Small intestine (tissue), 16 donors: ENCODE measurements at places on chromosomes 7 and 10.

DNA sequence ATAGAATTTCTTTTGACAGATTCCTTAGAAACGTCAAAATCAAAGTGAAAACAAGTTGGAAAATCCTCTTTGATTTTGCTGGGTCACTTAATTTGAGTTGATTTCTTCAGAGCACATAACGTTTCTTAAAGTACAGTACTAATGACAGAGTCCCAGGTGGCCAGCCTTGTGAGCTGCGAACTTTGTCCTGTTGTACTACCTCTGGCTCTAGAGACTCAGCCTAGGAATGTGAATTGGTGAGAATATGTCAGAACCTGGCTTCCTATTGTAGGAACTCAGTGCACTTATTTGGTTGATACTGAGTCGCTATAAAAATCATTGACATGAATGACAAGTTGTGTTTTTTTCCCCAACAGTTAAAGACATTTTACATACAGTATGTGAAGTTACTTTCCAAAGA lies 20.2 kb downstream of the SDK1 start:
- no peak overlapping the region for H3K4me3 ChIP-seq
- H3K27ac ChIP-seq: no peak overlapping the region
- no peaks in the 10 kb centered on the region for H3K27me3 ChIP-seq
- no peaks in the 10 kb centered on the region for H3K4me1 ChIP-seq

GRCh38 chr7:30464231-30464671 lies 14.3 kb downstream of the NOD1 start:
- H3K36me3 ChIP-seq: no peaks in the 10 kb centered on the region
- H3K27ac ChIP-seq: no peak overlapping the region
- no peak for DNase-seq
- H3K4me1 ChIP-seq: peaks cover 14% of the 10 kb centered on the region
- H3K4me3 ChIP-seq: no peak overlapping the region
- no peaks in the 10 kb centered on the region for H3K27me3 ChIP-seq

DNA sequence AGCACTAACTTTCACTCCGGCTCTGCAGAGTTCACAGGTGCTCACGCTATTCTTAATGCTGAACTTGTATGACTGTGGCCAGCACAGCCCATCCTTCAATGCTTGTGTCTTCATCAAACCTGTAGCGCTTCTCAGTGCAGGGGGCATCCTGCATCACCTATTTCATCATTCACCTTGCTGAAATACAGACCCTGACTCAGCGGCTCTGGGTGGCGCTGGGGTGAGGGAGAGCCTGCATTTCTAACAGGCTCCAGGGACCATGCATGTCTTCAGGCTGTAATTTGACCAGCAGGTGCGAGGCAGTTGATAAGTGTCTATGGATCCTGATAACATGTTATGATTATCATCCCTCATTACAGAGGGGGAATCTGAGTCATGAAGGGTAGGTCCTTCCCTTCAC lies 89.3 kb downstream of the VOPP1 start:
- H3K4me3 ChIP-seq: no peak overlapping the region
- H3K27ac ChIP-seq: no peak overlapping the region
- peaks cover 2% of the 10 kb centered on the region for H3K4me1 ChIP-seq
- no peak for DNase-seq

DNA sequence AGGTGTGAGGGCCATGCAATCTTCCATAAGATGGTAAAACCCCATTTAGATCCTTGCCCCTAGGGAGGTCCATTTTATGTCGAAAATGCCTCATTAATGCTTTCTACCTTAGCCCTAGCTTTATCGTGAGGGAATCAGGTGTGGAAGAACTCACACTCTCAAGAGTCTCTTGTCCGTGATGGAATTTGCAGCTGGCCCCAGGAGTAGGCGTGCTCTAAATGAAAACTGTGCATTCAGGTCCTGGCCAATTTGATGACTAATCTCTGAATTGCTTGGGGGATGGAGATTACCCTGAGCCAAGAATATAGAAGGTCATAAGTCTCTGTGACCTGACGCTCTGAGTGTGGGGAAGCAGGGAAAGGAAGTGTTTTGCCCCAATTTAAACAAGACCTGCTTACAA lies 6.6 kb downstream of the C10orf90 start:
- no peaks in the 10 kb centered on the region for H3K4me1 ChIP-seq
- DNase-seq: no peak
- no peak overlapping the region for H3K27ac ChIP-seq
- H3K36me3 ChIP-seq: no peaks in the 10 kb centered on the region

- H3K27me3 ChIP-seq: no peaks in the 10 kb centered on the region
- DNase-seq: no peak
- no peaks in the 10 kb centered on the region for H3K36me3 ChIP-seq
- H3K4me3 ChIP-seq: no peak overlapping the region
Measured at GRCh38 chr7:143382791-143383641, 1.9 kb downstream of the ZYX start.

DNA sequence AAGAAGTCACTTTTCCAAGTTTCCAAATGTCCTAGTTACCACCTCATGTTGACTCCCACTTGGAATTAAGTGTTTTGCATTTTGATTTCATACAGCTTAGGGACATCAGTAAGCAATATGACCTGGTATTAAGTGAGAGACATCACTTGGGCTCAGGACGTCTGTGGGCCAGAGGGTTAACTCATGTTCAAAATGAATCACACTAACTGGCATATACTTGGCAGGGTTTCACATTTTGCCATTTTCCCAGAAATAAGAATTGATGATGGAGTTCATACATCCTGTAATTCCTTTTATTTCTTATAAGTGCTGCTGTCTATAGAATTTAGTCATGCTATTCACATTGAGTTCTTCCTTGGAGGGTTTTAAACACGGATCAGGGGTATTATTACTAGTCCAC lies 516.5 kb downstream of the PHTF2 start:
- no peak overlapping the region for H3K27ac ChIP-seq
- H3K4me1 ChIP-seq: no peaks in the 10 kb centered on the region
- H3K27me3 ChIP-seq: no peaks in the 10 kb centered on the region
- no peak overlapping the region for H3K4me3 ChIP-seq
